ENCODE measurements at places on chromosomes 4 and X.

DNA sequence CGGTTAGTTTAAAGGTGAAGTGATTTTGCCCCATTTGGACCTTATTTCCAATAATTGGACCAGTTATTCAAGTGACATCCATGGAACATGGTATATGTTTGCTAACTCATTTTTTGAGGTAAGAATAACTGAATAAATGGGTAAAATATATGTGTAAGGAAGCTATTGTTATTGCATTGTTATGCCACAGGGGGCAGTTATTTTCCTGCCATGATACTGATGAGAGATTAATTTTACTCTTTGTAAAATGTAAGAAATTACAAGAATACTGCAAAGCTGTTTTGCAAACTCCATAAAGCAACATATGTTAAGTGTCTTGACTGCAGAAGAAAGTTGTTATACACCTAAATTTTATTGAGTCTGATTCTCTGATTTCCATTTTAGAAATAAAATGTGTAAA, 114.0 kb downstream of the IL1RAPL1 start:
- DNase-seq = no peak

- no peak for DNase-seq
These were observed 229.8 kb downstream of the DKK2 start for GRCh38 chr4:106806158-106806797.

DNA sequence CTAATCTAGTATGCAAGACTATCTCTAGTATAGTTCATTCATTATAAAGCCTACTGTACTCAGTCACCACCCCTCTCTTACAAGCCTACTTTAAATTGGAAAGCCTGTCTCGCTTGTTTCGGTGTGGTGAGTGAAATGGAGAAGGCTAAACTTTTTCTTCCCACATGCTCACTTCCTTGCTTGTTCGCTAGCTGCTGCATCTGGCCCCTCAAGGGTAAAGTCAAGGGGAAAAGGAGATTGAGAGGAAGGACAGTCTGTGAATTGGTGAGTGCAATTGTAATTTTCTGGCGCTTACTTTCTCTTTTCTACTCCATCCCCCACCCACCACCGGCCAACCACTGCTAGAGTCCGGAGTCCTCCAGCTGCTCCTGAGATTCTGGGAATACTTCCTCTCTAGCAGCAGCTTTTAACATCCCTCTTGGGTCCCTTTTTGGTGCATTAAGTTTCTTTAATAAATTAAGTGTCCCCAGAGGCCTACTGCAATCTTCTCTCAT, 12.1 kb upstream of the ARAP2 start:
- DNase-seq = no peak

GRCh38 chr4:78606530-78607095, 55.0 kb downstream of the ANXA3 start:
- DNase-seq = no peak

- DNase-seq = no peak
These were observed 66.0 kb downstream of the MAGEC1 start for GRCh38 chrX:141969706-141970105.

- no peak for DNase-seq
These were observed 131.7 kb upstream of the FAM47B start for GRCh38 chrX:34810916-34811315.

- DNase-seq = no peak
These were observed 63.0 kb downstream of the PRSS12 start for GRCh38 chr4:118289794-118290193.

DNA sequence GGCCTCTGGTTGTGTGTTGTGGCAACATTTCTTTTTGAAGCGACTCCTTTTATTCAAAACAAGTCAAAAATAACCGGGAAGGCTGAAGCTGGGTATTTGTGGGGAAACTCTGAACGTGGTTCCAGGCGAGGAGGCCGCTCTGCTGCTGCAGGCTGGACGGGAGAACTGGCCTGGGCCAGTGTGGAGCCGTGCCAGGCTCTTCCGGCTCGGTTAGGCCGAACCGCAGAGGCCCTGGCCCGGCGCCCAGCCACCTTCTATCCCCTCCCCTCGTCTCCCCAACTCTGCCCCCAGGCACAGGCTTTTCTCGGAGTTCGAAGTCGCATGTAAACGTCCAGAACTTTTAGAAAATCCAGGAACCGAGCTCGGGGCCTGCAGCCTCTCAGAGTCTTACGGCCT, 2.4 kb upstream of the BCOR start:
- no peak for DNase-seq

- no peak for DNase-seq
These were observed 2184.4 kb upstream of the TENM3 start for GRCh38 chr4:180058691-180059215.

- DNase-seq = no peak
These were observed 373.6 kb downstream of the MAPK10 start for GRCh38 chr4:85986266-85986665.

DNA sequence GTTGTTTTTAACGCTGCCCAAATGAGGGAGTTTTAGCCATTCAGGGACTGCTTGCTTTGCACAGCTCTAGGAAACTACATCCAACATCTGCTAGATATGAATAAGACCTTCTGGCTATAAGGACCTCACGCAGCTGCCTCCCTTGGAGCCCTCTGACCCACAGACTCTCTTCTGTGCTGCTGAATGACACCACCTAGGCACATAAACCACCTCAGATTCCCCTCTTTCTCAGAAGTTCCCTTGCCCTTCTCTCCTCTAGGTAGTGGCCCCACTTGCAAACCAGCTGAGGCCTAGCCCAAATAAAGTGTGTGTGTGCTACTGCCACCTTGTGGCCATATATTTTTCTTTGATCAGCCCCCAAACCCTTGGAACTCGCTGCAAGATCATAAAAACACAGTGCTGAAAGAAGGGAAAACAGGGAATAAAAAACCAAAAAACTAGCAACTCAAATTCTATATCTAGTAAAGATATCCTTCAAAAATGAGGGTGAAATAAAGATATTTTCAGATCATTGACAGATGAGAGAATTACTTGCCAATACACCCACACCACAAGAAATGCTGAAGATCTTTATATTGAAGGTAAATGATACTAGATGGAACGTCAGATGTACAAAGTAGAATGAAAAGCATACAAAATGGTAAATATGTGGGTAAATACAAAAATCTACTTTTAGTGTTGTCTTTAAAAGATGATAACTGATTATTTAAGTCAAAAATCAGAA, 265.9 kb downstream of the ADAMTS3 start:
- DNase-seq = peak; percentile 34

GRCh38 chr4:125368146-125368545, 53.4 kb downstream of the FAT4 start:
- DNase-seq = no peak

GRCh38 chrX:19811807-19812604, 75.4 kb downstream of the SH3KBP1 start:
- DNase-seq = no peak

GRCh38 chr4:169128902-169129301, 118.8 kb upstream of the CBR4 start:
- DNase-seq = no peak

DNA sequence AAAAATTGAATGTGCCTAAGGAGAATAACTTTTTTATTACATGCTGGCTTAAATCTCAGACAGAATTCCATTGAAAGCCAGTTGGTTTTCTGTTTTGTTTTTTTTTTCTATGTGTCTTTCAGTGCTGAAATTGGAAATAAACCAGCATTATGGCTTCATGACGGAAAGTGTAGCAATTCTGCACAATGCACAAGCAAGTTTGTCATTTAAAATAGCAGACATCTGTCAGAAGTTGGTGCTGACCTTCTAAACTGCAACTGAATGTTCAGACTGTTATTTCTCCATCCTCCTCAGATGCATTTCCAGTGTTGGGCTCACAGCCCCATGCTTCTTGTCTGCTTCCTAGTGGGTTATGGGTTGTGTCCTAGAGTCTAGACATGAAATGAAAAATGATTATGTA, 107.2 kb upstream of the LIMCH1 start:
- DNase-seq = no peak

- DNase-seq = no peak
These were observed 1028.3 kb downstream of the DMD start for GRCh38 chrX:32183066-32183465.

GRCh38 chr4:129095811-129096454, at the start of gene C4orf33:
Gene C4orf33 (plus strand): TSS chr4:129096152. CDS start chr4:129102611, 6,459 bp downstream.
- DNase-seq = peak; percentile 85

- DNase-seq = no peak
These were observed 74.1 kb downstream of the TAB3 start for GRCh38 chrX:30814978-30815377.

- peak; percentile 77 for DNase-seq
These were observed 55.0 kb upstream of the BMP2K start for GRCh38 chr4:78720994-78721677.

DNA sequence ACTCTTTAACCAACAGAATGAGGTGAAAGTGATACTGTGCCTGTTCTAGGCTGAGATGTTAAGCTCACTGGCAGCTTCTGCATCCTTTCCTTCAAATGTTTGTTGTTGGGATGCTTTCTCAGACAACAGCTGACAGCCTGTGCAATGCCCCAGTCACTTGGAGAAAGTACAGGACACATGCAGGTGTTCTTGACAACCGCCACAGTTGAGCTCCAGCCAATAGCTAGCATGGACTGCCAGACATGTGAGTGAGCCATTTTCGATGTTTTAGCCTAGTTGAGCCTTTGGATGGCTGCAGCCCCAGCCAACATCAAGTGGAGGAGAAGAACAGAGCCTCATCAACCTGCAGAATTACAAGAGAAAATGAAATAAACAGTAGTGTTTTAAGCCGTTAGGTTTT, 94.1 kb upstream of the PPP3CA start:
- DNase-seq = no peak

DNA sequence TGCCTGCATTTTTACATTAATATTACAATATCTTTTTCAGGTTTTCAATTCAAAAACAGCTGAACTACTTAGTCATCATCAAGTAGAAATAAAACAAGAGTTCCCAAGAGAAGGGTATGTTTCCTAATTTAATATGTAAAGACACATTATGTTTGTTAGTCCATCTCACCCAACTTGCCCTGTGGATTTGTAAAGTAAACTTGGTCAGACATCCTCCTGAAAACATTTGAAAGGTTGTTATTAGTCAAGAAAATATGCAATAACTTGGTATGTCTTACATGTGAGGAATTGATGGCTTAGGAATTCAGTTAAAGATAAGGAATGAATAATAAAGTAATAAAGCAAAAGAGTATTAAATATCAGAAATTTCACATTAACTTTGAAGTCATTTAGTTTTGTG, 12.2 kb downstream of the GK start:
- no peak for DNase-seq

GRCh38 chrX:82412858-82413257, 1095.2 kb upstream of the POU3F4 start:
- no peak for DNase-seq

DNA sequence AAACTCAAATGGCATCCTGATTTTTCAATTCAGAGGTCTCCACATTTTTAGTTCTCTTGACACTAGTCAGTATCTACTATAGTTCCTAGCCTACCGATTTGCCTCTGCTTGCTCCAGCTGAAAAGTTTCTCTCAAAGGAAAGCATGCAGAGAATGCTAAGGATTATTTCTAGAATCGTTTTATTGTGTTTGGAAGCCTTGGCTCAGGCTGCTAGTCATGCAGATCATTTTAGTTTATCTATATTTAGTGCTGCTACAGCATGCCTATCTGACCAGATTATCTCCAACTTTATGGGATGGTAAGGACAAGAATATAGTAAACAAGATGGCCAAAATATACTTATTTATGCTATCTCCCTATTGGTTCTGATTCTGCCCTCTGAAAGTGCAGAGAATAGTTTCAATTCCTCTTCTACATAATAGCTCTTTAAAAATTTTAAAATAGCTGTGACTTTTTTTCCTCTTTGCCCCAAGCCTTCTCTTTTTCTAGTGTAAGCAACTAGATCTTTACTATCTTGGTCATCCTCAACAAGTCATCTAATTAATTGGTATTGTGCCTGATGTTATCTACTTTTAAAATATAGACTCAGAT, 15.7 kb upstream of the DRP2 start:
- DNase-seq = no peak

DNA sequence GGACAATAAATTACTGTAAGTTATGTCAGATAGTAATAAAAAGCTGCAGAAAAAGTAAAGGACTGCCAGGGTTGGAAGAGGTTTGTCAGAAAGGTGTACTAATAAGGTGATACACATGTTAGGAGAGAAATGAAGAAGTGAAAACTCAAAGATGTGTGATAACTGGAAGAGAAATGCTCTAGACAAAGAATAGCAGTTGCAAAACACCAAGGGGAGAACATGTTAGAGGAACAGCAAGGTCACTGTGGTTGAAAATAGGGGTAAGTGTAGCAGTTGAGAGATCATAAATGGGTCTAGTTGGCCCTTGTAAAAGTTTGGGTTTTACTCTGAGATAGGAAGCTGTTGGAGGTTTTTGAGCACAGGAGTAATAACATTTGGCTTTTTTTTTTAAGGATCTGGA, 46.9 kb downstream of the HSPA4L start:
- no peak for DNase-seq

- no peak for DNase-seq
These were observed 42.7 kb upstream of the PHEX start for GRCh38 chrX:21989384-21989783.

DNA sequence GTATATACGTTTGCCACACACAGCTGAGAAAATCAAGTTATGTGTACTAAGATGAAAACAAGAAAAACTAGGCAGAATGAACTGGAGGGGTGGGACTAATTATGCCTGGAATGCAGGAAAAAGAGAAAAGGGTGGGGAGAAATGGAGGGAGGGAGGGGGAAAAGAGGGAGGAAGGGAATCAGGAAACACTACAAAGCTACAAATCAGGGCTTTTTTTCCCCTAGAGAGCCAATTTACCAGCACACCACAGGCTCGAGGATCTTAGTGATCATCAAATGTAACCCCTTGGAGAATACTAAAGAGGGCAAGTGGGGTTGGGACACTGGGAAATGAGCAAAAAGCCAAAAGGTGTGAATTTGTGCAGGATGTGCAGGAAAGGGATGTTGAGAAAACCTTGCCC, 451.9 kb downstream of the SMARCA1 start:
- no peak for DNase-seq

Measured in KG1 (cell line).